Esophagus muscularis mucosa (tissue), 4 donors: ENCODE measurements at places on chromosomes 1 and 21. TPM values are rescaled to one million over a fixed set of nuclear protein-coding genes. Genes with fewer than 3 reads are reported as not detected.
A peak's percentile ranks its signal among the peaks of the same experiment; 100 is the strongest.

Gene FLG2
- total RNA-seq, result not detected

Gene PKN2
- 33.8 TPM for total RNA-seq

Gene CTH
- 3.4 TPM for total RNA-seq

Gene C1QA
- 359 TPM for total RNA-seq

Gene CD2
- 4.3 TPM for total RNA-seq

Gene ATP5PB
- total RNA-seq, result 203 TPM

Gene PRMT2
- 136 TPM for total RNA-seq

Gene KAZN
- 14.1 TPM for total RNA-seq

Gene SLAMF9
- not detected for total RNA-seq

Gene EPHX1
- total RNA-seq, result 59.0 TPM

Gene SLAMF8
- total RNA-seq, result 4.6 TPM

Gene CORT
- total RNA-seq, result 0.33 TPM

- no peak for DNase-seq
Observed at GRCh38 chr1:183957216-183957830, 80.2 kb downstream of the COLGALT2 start.

GRCh38 chr1:81414488-81415015 is 386.2 kb upstream of the ADGRL2 start:
- DNase-seq, result peak; percentile 94

GRCh38 chr1:202697038-202697437 is 13.2 kb downstream of the SYT2 start:
- no peak for DNase-seq

GRCh38 chr1:172902861-172903381 is 147.8 kb downstream of the TNFSF18 start:
- no peak for DNase-seq

DNA sequence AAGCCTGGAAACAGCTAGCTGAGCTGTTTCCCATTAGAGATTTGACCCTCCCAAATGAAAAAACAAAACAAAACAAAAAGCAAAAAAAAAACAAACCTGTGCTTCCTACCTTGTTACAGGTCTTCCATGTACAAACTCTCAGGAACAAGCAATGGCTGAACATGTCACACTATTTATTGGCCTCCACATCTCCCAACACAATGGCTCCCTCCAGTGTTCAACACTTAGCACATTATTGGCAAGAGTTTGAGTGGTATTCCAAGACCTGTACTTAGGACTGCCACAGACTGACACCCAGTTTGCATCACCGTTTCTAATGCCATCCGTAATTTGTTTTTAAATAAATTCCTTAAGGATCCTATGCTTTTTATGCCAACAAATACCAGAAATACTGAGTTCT is 195.0 kb upstream of the OLFM3 start:
- no peak for DNase-seq

DNA sequence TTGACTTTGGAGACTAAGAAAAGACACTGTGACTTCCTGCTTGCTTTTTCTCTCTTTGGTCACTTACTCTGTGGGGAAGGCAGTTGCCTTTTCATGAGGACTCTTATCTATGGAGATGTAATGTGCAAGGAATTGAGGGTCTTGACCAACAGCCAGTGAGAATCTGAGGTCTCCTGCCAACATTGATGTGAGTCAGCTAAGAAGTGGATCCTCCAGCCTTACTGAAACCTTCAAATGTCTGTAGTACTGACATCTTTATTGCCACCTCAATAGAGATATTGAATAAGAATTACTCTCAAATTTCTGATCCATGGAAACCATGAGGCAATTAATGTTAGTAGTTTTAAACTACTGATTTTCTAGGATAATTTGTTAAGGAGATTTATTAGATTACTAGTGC is 598.4 kb downstream of the ADGRL2 start:
- DNase-seq, result no peak

DNA sequence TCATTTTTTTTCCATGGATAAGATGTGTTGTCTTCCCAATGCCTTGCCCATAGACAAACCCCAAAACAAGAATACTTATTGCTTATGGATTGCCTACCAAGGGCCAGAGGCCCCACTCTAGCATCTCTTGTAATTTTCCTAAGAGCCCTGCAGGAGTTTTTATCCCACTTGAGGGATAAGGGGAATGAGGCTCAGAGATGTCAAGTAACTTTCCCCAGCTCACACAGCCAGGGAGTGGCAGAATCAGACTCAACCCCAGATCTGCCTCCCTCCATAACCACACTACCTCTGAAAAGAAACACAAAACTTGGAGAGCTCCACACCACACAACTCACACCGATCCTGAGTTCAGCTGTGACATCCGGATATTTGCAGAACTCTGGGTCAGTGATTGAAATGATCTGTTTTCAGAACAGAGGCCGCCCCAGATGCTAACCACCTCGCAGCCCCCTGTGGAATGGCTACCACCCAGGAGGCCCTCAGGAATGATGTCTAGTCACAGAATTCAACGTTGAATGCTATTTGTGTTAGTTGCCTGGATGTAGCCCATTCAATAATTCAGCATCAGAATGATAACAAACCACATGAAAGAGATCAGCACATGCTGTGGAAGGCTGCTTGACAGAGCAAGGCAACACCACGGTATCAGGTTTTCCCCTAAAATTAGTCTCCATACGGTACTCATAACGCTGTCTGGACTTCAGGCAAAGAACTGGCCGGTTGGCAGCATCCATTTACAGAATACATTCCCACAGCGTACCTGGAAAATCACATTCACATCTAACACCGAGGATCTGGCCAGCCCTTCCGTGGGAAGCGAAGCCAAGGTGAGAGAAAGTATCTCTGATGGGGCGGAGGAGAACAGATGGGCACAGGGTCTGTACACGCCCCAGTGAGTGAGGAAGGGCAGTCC is 231.9 kb downstream of the TOMM20 start:
- no peak for DNase-seq

DNA sequence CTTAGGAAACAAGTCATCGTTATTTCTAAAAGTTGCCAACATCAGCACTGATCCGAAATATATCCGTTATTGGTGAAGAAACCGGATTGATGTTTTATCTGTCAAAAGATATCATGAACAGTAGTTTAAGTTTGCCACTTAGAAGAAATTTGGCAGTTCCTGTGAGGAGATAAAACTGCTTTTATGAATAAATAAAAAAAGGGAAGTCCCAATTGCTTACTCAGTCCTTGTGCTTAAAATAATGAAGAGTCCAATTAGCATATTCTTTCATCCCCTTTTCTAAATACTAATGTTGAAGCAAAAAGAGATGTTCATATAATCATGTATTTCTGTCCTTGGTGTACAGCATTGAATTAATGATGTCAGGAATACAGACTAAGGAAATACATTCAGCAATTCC is 164.6 kb downstream of the NCAM2 start:
- DNase-seq, result no peak

GRCh38 chr1:200279810-200280411 is 129.9 kb downstream of the ZNF281 start:
- DNase-seq, result no peak

GRCh38 chr1:208479435-208479834 is 235.3 kb upstream of the PLXNA2 start:
- no peak for DNase-seq

DNA sequence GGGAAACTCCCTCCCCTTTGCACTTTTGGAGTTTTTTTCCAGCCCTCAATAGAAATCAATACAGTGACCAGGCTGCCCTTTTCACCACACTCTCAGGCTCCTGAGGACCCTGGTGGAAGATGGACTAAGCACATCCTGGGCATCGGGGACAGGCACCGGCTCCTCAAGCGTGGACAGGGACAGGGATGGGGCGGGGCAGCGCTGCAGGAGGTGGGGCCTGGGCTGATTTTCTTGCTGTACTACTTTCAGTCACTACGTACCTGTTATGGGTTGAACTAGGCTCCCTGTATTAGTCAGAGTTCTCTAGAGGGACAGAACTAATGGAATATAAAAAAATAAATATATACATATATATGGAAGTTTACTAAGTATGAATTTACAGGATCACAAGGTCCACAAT is 2.5 kb downstream of the MX2 start:
- no peak for DNase-seq

DNA sequence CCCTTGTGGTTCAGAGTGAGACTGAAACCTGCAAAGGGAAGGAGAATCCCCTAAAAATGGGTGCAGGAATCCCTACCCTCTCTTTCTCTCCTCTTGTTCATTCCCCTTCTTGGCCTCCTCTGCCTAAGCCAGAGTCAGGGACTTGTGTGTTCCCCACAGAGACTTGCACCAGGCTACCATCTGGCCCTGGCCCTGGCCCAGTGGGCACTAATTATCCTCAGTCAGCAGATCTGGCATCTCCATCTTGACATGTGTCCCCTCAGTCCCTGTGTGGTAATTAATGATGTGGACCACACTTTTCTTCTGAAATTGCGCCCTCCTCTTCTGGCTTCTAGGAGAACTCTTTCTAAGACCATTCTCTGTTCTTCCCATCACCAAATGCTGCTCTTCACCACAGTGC is 354.4 kb downstream of the SETD4 start:
- DNase-seq, result no peak

DNA sequence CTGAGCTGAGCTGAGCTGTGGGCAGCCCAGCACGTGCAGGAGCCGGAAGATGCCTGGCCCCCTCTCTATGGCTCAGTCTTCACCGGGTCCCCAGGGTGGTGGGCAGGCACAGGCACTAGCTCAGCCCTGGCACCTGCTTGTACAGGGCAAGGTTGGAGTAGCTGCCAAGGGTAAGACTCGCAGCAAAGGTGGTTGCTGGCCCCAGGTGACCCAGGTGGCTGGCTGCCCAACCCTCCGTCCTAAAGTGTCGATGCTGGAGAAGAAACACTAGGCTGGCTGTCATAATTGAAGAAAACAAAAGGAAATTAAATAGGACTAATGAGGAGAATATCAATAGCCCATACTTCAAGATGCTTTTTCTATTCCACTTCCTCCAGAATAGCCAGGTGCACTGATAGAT is 77.1 kb upstream of the ACTL8 start:
- DNase-seq, result no peak

- no peak for DNase-seq
Observed at GRCh38 chr1:73953186-73953585, 244.8 kb downstream of the LRRIQ3 start.

DNA sequence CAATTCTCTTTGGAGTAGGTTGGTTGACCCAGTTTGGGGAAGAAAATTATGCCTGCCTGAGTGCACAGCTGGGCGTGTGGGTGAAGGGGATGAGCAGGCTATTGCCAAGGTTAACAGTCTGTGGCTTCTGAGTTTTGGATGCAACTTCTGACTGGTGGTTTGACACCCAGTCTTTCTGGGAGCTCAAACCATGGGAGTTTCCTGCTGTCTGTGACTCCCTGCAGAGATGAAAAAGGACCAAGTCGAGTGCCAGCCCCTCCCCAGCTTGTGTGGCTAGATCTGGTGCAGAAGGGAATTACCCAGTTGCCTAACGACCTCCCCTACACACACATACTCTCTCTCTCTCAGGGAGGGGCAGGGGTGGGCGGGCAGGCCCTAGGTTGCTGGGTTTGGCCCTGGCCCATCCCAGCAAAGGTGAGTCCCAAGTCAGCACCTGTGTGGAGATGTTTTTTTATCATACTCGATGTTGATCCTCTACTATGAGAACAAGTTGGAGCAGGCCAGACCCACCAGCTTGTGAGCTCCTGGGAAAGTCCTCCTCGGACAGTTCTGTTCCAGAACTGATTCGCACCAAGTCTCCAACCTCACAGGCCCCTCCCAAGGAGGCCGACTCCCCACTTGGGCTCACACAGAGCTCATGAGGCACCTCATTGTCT is 28.2 kb downstream of the PKP1 start:
- DNase-seq, result no peak

DNA sequence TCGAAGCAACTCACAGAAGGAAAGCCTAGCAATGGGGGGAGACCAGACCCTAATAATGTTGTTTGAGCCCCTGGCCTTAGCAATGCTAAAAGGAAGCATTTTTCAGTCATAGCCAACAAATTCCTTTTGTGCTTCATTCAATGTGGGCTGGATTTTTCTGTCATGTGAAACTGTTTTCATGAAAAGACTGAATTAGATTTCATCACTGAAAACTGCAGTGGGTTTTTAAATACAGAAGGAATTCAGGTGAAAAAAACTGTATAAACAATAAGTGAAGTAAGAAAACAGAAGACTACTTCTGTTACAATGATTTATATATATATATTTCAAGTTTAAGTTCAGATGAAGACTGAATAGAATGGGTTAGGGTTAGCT is 204.8 kb downstream of the SMYD3 start:
- DNase-seq, result no peak

DNA sequence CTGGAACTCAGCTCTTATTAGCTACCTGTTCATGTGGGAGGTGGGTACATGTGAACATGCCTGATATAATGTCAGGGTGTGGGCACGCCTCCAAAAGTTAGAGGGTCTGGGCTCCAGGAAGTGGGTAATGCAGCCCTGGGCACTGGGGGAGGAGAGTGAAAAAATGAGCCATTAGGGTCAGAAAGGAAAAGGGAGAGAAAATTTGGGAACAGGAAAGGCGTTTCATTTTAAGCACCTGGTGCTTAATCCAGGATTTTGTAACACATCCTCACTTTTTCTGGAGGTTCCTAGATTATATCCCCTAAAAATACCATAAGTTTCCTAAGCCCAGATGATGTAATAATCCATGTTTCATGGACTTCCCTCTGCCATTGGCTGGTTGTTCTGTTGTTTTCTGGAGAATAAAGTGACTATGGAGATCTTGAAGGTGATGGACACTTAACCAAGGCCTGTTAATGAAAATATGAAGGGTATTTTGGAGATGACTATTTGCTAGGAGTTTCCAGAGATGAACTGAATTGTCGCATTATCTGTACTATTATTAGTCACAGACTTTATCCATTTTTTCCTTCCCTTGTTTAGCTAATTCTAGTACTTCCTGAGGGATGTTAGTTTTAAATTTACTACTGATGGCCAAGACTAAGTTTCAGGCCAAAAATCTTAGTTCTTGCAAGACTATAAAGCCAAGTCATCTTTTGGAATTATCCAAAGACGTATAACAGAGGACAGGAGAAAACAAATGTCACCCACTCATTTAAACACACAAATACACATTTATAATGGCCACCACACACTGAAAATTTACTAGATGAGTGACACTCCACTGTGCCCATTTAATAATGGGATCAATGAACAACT is 24.4 kb upstream of the TARBP1 start:
- no peak for DNase-seq

DNA sequence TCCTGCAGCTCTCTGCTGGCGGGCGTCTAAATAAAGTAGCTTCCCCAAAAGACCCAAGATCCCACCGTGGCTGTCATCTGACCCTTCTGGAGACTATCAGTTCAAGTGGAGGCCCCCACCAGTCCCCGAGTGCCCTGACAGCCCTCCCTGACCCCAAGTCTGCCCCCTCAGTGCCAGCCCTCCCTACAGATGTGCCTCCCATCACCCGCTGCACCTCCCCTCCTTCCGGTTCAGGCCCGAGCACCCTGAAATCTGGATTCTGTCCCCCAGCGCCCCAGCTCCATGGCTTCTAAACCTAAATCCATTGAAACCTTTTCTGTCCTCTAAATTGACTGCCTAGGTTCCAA is 595 bp downstream of the IL10RB start:
- no peak for DNase-seq

DNA sequence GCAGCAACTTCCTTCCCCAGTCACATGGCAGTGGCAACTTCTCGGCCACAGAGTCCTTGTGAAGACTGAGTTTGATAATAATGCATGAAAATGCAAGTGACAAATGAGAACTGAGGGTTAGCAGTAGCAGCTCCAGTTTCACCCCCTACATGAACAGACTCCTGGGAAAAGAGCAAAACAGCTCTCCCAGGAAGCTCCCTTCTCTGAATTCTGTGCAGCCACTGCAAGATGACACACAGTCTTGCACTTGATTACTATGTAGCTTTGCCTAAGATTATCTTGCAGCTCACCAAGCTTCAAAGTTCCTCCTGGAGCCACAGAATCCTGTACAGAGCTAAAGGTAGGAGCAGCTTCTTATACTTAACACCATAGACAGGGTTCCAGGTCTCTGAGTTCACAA is 4.7 kb downstream of the PGBD5 start:
- DNase-seq, result peak; percentile 87
